Purkinje cell (primary cell): ENCODE measurements at places on chromosomes 2 and 18. TPM values are rescaled to one million over a fixed set of nuclear protein-coding genes. Genes with fewer than 3 reads are reported as not detected.

Gene KIF5C
- polyA plus RNA-seq: 119 and 124 TPM in 2 replicates

Gene SP9
- polyA plus RNA-seq: 0.22 TPM in 1 of 2 replicates, not detected in the other

Gene HOXD12
- polyA plus RNA-seq: not detected in 2 replicates

Gene SLC8A1
- polyA plus RNA-seq: 368 and 388 TPM in 2 replicates

Gene UGT1A7
- not detected in 2 replicates for polyA plus RNA-seq

Gene MOGAT1
- polyA plus RNA-seq: not detected in 2 replicates

Gene DPP4
- polyA plus RNA-seq: 0.11 TPM in 1 of 2 replicates, not detected in the other

Gene SLC4A3
- polyA plus RNA-seq: 5.3 and 7.6 TPM in 2 replicates

Gene RUFY4
- polyA plus RNA-seq: not detected in 2 replicates

Gene PPM1G
- 16.7 and 18.0 TPM in 2 replicates for polyA plus RNA-seq

Gene DYNC1I2
- polyA plus RNA-seq: 190 and 196 TPM in 2 replicates

Gene ANKRD62
- not detected in 2 replicates for polyA plus RNA-seq

Gene HOXD11
- polyA plus RNA-seq: not detected in 2 replicates

Gene TXNDC2
- polyA plus RNA-seq: not detected in 2 replicates

Gene SNRPD1
- 386 and 391 TPM in 2 replicates for polyA plus RNA-seq

Gene CRYBA2
- not detected in 2 replicates for polyA plus RNA-seq

Gene FBXO36
- 6.3 and 8.7 TPM in 2 replicates for polyA plus RNA-seq

Gene LIMS4
- not detected in 2 replicates for polyA plus RNA-seq

Gene GALNT5
- 0.12 and 1.5 TPM in 2 replicates for polyA plus RNA-seq

Gene GKN2
- polyA plus RNA-seq: not detected in 2 replicates

Gene MC2R
- not detected in 2 replicates for polyA plus RNA-seq

Gene YWHAQ
- polyA plus RNA-seq: 662 and 772 TPM in 2 replicates

Gene ZNF892
- 1.2 and 2.1 TPM in 2 replicates for polyA plus RNA-seq

Gene BOLL
- 0.46 and 1.8 TPM in 2 replicates for polyA plus RNA-seq

Gene GCFC2
- 14.7 and 16.9 TPM in 2 replicates for polyA plus RNA-seq

Gene TSPYL6
- polyA plus RNA-seq: not detected in 2 replicates

Gene ACTG2
- not detected in 2 replicates for polyA plus RNA-seq

Gene PLGLB1
- polyA plus RNA-seq: 6.9 and 7.0 TPM in 2 replicates

Gene ITM2C
- 9.2 and 40.8 TPM in 2 replicates for polyA plus RNA-seq

Gene DUSP28
- polyA plus RNA-seq: 15.1 and 23.7 TPM in 2 replicates

Gene ST8SIA3
- polyA plus RNA-seq: 277 and 381 TPM in 2 replicates

Gene KCNK3
- 0.16 and 0.39 TPM in 2 replicates for polyA plus RNA-seq

Gene HPCAL1
- 140 and 314 TPM in 2 replicates for polyA plus RNA-seq

Gene SLC9A4
- polyA plus RNA-seq: 0.11 and 0.15 TPM in 2 replicates

Gene CFAP65
- 2.5 TPM in 1 of 2 replicates, not detected in the other for polyA plus RNA-seq

Gene NGEF
- polyA plus RNA-seq: 0.46 and 5.7 TPM in 2 replicates

Gene INSIG2
- 120 and 143 TPM in 2 replicates for polyA plus RNA-seq

Gene OSR1
- polyA plus RNA-seq: not detected in 2 replicates

Gene GPR55
- polyA plus RNA-seq: not detected in 2 replicates

Gene CCDC141
- 2.9 and 6.1 TPM in 2 replicates for polyA plus RNA-seq

Gene ALKAL2
- not detected in 2 replicates for polyA plus RNA-seq

Gene CELF4
- 3.8 and 35.4 TPM in 2 replicates for polyA plus RNA-seq

Gene SNORC
- polyA plus RNA-seq: 3.8 and 6.2 TPM in 2 replicates

Gene ATP6V1B1
- not detected in 2 replicates for polyA plus RNA-seq

Gene TPGS2
- 87.6 and 115 TPM in 2 replicates for polyA plus RNA-seq

Gene POTEJ
- 0.16 TPM in 1 of 2 replicates, not detected in the other for polyA plus RNA-seq

Gene ATP6V1C2
- 0.24 and 1.0 TPM in 2 replicates for polyA plus RNA-seq

Gene TNFRSF11A
- polyA plus RNA-seq: 2.3 and 3.4 TPM in 2 replicates

Gene REG1A
- not detected in 2 replicates for polyA plus RNA-seq

Gene GPBAR1
- polyA plus RNA-seq: not detected in 2 replicates

Gene RFTN2
- polyA plus RNA-seq: 13.5 and 21.6 TPM in 2 replicates

Gene SLC35F6
- 4.5 and 5.6 TPM in 2 replicates for polyA plus RNA-seq

Gene TOGARAM2
- polyA plus RNA-seq: 2.6 and 2.9 TPM in 2 replicates

Gene LYG2
- polyA plus RNA-seq: 0.39 and 11.1 TPM in 2 replicates
